ENCODE measurements at places on chromosomes 1 and 21. TPM values are rescaled to one million over a fixed set of nuclear protein-coding genes. Genes with fewer than 3 reads are reported as not detected.

DNA sequence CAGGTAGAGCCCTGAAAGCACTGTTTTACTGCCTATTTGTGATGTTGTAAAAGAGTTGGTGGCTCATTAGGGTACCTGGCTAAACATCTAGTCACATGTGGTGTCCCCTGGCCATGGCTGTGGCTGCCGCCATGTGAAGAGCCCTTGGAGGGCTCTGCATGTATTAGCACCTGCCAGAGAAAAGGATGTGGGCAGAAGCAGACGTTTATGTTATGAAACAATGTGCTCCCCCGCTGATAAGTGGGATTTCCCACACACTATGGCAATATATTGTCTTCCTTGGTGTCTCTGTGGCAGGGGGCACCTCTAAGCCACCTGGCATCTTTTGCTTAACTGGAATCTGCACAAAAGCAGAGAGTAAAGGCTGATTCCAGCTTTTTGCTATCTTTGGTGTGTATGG is 9.6 kb downstream of the TENT5C start:
- DNase-seq: no peak

DNA sequence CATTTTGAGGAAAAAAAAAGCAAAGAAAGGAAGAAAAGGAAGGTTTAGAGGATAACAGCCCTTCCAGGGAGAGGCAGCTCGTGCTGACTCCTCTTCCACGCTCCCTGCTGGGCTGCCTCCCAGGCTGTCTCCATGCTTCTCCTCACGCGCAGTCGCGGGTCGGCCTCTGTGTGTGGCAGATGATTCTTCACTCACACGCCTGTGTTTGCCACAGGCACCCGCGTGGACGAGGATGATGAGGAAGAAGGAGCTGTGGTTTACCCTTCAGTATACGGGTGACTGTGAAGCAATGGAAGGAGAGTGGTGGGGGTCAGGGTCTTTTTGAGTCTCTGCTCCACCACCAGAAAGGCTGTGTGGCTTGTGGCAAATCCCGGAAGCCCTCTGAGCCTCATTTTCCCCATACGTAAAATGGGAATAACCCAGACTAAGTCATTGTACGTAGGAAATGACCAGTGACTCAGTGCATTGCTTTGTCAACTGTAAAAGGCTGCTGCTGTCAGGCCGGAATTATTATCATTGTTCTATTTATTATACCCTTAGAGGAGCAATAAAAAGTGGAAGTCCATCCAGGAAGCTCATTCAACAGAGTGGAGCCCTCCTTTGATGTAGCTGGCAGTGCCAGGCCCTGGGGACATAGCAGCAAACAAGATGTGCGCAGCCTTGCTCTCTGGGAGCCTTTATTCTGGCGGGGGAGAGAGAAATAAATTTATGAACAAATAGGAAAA is 11.9 kb upstream of the SH2D2A start:
- no peak for DNase-seq

DNA sequence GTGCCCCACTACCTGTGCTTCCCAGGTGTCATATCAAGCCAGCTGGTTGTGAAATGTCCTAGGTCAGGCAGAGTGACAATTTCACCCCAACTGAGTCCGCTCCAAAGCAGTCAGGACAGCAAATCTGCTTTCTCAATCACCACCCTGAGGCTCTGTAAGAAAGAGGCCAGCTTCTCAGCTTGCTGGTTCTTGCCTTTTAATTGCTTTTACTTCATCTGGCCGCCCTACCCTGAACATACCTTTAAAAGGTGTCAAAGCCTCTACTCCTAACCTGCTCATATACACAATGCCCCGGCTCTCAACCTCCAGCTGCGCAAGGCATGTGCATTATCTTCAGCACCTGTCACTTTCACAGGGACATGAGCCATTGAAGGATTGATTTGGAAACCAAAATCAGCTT is 581.6 kb downstream of the NPHP4 start:
- no peak for DNase-seq

GRCh38 chr1:158035976-158036583 is 42.6 kb downstream of the KIRREL1 start:
- DNase-seq: no peak

DNA sequence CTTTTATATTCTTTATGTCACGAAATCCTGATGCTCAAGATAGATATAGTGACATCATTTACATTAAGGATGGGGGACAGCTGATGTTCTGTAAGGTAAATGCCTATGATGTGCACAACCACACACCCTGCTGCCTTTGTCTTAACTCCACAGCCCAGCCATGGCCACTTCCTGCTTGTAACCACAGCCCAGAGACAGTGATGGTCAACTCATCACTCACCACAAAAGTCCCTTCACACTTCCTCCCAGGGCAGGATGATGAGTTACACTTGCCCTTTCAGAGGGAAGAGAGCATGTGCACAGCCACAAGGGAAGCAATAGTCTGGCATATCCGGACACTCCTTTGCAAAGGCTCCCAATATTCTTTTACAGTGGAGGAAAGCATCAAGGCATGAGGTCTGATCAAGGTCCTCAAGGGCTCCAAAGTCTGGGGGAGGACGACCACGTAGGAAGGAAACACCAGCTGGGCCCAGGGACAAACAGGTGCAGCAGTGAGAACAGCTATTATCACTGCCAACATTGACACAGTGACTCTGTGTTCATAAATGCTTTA is 53.8 kb downstream of the PLPP3 start:
- no peak for DNase-seq

GRCh38 chr1:81129776-81130175 is 671.0 kb upstream of the ADGRL2 start:
- peak; percentile 19 for DNase-seq

GRCh38 chr21:42525029-42525581 is 11.5 kb downstream of the SLC37A1 start:
- DNase-seq: no peak

- DNase-seq: no peak
Observed at GRCh38 chr1:225137976-225138375, 208.5 kb downstream of the DNAH14 start.

DNA sequence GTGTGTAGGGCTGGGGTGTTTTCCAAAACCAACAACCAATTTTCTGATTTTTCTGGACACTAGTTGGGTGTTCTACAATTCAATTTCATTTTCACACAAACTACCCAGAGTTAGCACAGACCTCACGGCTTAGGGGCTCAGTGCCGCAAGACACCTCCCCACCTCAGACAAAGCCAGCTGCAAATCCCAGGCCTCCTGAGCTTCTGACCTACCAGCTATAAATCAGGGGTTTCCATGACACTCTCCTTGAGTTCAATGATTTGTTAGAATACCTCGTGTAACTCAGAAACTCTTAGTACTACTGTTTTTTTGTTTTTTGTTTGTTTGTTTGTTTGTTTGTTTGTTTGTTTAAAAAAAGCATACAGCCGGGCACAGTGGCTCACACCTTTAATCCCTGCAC is 28.7 kb upstream of the FAM89A start:
- DNase-seq: peak; percentile 34

- no peak for DNase-seq
Observed at GRCh38 chr1:227734546-227734855, 601 bp downstream of the JMJD4 start.

The KTI12 gene
- polyA plus RNA-seq: 7.8 TPM

The SPATA21 gene
- polyA plus RNA-seq: 0.25 TPM

The MYOC gene
- polyA plus RNA-seq: 0.23 TPM

The FMN2 gene
- 5.9 TPM for polyA plus RNA-seq

The GBP1 gene
- polyA plus RNA-seq: 21.2 TPM

All from left renal cortex interstitium (tissue), 4 donors.